ENCODE measurements at places on chromosomes 3 and 15.

GRCh38 chr3:36992806-36993325 is at the start of gene EPM2AIP1:
Gene EPM2AIP1, minus strand, starts transcription at chr3:36993131. Its CDS starts 54 bp downstream, at chr3:36993077.
- no peak for DNase-seq

GRCh38 chr15:81182031-81182755 is 14.5 kb upstream of the IL16 start:
- DNase-seq, result no peak

- DNase-seq, result no peak
Observed at GRCh38 chr15:89490081-89490813, 6.1 kb downstream of the RHCG start.

DNA sequence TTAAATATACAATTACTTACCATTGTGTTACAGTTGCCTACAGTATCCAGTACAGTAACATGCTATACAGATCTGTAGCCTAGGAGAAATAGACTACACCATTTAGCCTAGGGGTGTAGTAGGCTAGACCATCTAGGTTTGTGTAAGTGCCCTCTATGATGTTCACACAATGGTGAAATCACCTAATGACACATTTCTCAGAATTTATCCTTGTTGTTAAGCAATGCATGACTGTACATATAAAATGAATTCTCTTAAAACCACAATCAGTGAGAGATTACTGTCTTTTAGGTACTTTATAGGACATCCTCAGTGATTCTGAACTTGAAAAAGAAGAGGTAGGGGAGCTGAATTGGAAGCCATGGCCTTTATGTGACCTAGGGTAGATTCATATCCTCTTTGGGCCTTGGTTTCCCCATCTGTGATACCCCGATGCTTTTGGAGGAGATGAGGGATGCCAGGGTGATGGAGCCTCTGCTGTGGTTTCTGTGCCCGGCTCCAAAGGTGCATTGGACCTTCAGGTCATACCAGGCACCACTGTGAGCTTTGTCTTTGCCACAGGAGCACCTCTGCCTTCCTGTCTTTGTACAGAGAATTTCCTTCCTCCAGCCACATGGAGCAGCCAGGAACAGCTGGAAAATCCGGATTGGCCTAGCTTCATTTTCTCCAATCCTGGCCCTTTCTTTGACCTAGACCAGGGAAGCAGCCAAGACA is 51.9 kb upstream of the FLNB start:
- no peak for DNase-seq

DNA sequence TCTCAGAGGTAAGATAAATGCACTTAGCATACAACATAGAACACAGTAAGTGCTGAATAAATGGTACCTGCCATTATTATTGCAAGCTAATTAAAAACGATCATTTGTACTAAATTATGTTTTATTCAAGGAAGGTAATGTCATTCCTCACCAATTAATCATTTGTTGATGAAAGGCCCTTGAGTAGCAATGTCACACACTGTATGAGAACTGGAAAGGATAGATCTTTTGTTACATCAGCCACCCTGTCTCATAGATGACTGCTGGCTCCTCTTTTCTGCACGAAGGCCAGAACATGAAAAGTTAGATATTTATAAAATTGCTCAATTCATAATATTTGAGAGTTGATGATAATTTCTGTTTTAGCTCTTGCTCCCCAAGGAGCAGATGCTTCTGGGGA is 415.4 kb downstream of the RBMS3 start:
- DNase-seq, result no peak

DNA sequence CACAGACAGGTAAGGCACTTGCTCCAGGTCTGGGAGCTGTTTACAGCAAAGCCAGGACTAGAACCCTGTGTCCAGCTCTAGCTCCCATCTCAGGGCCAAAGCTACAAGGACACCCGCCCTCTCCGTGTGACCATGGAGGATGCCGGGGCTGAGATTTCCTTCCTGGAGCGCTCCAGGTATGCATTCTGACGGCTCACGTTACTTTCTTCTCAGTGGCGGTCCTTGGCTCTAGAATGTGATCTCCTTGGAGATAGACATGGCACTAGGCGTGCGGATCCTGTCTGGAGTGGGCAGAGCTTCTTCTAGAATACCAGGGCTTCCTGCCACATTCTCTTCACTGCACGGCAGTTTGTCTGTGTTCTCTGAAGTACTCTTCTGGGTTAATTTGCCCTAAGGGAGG is 185.7 kb downstream of the OPA1 start:
- DNase-seq, result no peak

Data from pulmonary artery endothelial cell (primary cell).